ENCODE measurements at places on chromosomes 16 and 17.

DNA sequence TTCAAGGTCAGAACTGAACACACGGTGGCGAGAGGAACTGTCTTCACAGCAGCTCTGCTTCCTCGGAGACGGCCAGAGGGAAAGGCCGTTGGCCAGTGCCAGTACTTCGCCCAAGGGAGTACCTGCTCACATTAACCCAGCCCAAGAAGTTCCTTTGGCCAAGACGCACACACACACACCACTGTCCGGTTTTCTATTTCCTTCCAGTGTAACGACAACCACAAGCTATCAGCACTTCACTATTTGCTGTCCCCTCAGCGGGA, 744 bp upstream of the GGNBP2 start:
- no peak for DNase-seq

- no peak for DNase-seq
Observed at GRCh38 chr17:80216473-80217456, 3.4 kb downstream of the SGSH start.

DNA sequence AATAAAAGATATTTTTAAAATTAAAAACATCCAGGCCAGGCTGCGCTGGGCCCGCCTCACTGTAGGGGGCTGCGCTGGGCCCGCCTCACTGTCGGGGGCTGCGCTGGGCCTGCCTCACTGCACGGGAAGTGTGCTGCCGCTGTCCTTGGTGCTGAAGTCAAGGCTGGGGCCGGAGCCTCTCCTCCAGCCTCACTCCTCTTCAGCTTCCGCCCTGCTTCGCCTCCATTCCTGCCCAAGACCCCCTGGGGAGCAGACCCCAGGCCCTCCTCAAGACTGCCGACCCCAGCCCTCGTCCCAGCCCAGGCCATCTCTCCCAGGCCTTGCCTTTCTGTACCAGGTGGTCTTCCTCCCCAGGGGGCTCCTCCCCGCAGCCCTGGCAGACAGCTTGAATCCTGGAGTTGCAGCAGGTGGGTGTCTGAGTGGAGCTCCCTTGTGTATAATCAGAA, 26.2 kb downstream of the ENDOV start:
- peak; percentile 88 for DNase-seq

GRCh38 chr17:7186241-7186640, 7.1 kb upstream of the ASGR1 start:
- DNase-seq, result no peak

DNA sequence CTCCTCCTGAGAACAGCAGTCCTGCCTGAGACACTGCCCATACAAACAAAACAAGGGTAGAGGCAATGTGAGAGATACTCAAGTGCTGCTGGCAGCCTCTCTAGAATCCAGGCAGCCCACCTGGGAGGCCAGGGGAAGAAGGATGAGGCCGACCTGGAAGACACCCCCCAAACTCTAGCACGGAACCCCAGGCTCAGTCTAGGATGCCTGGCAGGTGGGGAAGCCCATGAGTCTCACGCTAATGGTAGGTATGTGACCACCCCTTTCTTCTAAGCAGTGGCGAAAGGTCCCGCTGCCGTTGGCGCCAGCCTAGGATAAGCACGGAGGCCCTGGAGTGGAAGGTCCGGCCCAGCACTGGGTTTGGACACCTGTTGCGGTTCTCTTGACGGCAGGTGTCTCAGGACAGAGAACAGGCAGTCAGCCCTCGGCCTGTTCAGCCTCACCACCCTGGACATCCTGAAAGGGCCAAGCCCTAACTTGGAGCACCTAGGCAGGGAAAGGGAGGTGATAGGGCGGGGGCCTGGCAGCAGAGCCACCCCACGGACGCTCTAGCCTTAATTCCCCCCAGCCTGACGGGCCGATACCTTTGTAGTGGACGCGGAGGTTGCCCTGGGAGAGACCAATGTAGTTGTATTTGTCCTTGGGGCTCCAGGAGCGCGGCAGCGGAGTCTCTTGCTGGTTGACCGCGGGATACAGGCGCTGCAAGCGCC, 487 bp downstream of the RANBP10 start:
- DNase-seq, result no peak

- no peak for DNase-seq
Observed at GRCh38 chr17:28555022-28555421, 2.6 kb upstream of the UNC119 start.

DNA sequence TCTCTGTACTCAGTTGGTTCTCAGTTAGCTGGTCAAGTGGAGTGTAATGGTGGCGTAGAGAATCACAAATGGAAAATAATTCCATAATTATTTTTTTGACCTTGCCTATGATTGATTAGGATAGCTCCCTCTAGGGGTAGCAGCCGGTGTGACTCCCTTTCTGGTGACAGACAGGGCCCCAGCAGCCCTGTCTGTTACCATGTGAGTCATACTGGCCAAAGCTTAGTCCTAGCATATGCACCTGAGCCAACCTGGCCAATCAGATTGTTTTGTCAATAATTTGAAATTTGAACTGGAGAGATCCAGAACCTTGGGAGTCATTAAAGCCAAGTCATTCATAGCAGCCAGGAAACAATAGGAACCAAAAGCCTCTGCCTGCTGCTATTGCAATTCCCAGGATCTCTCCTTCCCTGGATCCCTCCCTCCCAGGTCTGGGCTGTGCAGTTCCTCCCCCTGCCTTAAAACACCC, 5.6 kb downstream of the PNPO start:
- DNase-seq, result peak; percentile 58

- DNase-seq, result peak; percentile 16
Observed at GRCh38 chr17:51372345-51373004, 112.1 kb downstream of the UTP18 start.

DNA sequence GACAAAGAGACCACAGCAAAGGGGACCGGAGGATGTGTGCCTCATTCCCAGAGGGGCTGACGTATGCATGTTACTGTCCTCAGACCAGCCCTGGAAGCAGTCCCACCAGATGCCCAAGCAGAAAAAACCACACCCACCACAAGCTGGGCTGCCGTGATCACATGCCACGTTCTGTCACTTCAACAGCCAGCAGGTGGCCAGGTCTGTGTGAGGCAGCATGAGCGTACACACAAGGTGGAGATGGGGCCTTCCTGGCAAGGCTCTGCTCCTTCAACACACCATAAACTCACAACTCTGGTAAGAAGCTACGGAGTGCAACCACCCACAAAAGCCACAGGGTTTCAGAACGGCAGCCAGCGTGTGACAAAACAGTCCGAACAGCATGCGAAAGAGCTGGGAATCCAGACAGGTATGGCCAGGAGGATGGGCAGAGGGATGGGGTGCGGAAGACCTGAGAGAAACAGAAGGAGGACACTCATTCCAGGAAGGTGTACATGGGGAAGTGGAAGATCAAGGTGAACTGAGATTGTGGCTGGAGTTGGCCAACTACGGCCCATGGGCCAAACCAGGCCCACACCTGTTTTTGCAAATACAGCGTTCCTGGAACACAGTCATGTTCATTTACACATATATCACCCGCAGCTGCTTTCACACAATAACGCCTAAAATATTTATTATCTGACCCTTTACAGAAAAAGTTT, 27.9 kb downstream of the MBTPS1 start:
- DNase-seq, result no peak

GRCh38 chr17:35577830-35578196, 558 bp downstream of the PEX12 start:
- no peak for DNase-seq

DNA sequence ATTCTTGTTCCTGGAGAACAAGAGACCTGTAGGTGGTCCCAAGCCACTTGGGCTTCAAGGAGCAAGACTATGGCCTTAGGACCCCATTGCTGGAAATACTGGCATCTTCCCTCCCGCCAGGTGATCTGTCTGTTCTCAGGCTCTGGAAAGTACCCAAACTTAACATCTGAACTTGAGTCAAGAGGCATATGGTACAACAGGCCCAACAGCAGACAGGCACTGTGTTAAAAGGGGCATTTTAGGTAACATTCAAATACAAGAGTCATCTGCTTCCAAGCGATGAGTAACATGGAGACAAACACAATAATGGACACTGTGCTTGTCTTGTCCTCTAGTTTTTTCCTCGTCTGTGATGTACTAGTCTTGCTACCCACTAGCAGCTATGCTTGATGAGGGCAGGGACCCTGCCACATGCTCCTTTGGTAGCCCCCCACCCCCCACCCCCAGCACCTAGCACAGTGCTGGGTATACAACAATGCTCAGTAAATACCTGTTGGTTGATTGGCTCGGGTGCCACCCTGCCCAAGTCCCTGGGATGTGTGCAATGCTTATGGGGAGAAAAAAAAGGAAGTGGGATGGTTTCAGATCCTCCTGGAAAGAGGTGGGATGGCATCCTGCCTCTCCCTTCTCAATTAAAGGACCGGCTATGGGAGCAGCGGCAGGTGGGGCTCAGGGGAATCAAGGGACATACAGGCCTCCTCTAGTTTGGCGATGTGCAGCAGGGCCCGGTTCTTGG, 19.4 kb downstream of the CSF3 start:
- no peak for DNase-seq

DNA sequence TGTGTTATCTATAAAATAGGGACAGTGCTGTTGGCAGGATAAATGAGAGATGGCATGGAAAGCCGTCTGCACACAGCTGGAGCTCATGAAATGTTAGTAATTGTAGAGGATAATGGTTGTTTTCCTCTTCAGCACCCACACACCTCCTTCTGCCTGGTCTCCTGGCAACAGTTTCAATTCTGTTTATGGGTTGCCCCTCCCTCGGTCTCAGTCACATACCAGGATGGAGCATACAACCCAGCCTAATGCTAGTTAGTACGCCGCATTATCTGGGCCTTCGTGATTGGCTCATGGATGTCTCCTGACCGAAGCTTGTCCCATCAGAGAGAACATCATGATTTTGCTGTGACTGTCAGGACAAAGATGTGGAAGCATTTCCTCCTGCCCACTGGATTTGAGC, 126.2 kb upstream of the WSCD1 start:
- no peak for DNase-seq

GRCh38 chr16:22217890-22218730, 12.0 kb downstream of the EEF2K start:
- no peak for DNase-seq

DNA sequence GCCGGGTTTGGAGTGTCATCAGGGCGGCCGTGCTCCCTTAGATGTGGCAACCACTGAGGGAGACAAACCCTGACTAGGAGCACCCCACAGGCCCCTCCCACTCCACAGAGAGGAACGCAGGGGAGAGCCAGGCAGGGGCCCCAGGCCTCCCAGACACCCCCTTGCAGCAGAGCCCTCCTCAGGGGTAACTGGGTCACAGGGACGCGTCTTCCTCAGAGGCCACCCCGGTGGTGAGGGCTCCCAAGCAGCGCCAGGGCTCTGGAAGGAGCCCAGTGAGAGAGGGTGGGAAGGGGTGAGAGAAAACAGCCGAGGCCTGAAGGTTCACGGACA, 11.4 kb downstream of the FSCN2 start:
- no peak for DNase-seq

GRCh38 chr17:74767111-74767516, 9.0 kb downstream of the NAT9 start:
- no peak for DNase-seq

DNA sequence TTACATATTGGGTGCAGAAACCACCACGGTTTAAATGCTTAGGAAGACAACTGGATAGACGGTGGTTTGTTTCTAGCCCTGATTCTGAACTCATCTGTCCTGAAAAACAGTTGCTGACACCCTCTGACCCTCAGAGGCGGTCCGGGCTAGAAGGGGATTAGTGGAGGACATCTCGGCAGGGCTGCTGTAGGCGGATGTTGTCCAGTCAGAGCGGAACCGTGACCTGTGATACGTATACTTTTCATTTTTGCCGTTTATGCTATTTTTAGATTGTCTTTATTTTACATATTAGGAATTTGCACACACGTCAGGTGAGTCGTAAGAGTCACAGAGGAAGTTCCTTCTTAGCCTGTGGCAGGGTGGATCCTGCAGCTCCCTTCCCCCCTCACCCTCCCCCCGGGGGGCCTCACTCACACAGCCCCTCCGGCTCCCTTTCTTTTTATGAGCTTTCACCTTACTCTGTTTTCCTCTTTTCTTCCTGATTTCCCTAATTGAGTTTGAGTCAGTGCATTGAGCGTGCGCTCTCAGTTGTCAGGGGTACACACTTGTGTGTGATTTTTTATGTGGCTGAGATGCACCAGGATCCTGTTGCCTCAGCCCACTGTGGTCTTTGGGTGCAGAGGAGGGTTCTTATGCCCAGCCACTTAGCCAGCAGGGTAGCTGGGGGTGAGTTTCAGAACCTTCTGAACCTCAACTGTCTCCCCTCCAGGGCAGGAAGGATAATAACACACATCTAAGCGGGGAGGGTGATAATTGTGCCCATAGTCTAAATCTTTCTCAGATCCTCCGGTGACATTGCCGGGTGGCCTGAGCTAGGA, 211.1 kb upstream of the CHMP6 start:
- DNase-seq, result no peak

DNA sequence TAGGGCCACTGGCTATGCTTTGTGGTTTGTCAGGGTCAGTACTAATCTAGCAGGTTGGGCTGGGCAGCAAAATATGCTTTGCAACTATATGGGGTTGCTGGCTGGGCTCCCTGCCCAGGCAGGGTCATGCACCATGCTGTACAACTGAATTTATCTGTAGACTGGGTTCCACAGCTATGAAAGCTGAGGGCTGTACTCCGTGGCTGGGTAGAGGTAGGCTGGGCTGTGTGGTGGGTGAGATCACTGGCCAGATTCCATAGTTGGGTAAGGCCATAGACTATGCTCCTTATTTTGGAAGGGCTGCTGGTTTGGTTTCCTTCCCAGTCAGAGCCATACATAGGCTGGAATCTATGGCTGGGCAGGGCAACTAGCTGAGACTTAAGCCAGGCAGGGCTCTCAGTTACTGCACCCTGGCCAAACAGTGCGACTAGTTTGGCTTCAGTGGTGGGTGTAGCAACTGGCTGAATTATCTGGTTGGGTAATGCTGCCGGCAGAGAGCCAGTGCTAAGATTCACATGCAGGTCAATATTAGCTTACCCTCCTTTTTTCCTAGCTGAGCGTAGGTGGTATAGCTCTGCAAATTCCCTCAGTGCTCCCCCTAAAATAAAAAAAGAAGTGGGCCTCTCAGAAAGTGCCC, 769.1 kb upstream of the CDH8 start:
- no peak for DNase-seq

DNA sequence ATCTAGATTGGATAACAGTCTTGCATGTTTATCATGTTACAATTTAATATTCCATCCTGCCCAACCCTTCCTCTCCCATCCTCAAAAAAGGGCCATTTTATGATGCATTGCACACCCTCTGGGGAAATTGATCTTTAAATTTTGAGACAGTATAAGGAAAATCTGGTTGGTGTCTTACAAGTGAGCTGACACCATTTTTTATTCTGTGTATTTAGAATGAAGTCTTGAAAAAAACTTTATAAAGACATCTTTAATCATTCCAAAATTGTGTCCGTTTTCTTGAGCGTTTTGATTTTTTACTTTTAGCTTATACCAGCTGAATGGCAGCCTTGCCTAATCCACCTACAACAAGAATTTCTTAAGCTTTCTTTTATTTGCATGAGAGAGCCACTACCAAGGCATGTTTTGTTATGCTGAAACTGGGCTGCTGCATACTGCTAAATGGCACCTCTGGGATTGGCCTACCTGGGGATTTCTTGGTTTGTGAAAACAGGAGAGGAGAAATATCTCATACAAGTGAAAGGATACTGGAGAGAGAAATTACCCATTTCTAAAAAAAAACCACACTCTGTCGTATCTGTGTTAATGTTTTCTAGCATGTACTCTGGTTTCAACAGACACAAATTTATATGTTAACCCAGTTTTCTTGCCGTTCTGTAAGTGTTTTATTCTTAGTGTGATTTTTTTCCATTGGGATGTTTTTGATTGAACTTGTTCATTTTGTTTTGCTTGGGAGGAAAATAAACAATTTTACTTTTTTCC, 52.2 kb downstream of the TUBD1 start:
- no peak for DNase-seq

- no peak for DNase-seq
Observed at GRCh38 chr17:50009282-50009681, 14.3 kb upstream of the DLX3 start.

- no peak for DNase-seq
Observed at GRCh38 chr16:21584817-21585216, 14.6 kb upstream of the METTL9 start.
